ENCODE measurements at places on chromosomes 7 and 10.

DNA sequence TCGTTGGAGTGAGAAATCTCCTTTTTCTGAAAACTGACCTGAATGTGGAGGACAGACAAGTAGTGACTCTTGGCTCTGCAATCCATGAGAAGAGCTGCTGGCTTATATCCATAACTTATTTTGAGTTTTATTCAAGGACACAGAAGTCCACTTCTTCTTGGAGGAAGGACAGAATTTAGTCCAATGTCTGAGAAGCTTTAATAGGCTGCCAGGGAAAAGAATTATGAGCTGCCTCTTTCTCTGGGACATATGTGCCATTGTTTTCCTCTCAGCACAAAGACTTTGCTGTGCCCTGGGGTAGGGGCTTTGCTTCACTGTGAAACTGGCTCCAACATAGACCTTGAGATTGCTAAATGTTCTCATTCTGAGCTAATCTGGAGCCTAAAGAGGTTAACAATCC lies 20.5 kb upstream of the AOC1 start:
- no peak for DNase-seq

- no peak for DNase-seq
Measured at GRCh38 chr7:26510231-26510957, 218.7 kb downstream of the SNX10 start.

- DNase-seq = no peak
Measured at GRCh38 chr10:75525067-75525466, 93.6 kb downstream of the LRMDA start.

DNA sequence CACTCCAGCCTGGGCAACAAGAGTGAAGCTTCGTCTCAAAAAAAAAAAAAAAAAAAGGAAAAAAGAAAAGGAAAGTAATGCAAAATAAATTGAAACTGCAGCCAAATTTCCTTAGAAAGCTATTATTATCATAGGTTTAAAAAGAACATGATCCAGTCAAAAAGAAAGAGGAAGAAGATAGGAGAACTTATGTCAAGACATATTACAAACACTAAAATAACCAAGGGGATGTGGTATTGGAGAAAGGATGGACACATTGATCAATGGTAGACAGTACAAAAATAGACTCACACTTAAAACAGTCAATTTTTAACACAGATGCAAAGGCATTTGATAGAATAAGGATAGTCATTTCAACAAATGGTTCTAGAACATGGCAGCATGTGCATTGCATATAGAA lies 27.3 kb upstream of the PFKP start:
- no peak for DNase-seq

DNA sequence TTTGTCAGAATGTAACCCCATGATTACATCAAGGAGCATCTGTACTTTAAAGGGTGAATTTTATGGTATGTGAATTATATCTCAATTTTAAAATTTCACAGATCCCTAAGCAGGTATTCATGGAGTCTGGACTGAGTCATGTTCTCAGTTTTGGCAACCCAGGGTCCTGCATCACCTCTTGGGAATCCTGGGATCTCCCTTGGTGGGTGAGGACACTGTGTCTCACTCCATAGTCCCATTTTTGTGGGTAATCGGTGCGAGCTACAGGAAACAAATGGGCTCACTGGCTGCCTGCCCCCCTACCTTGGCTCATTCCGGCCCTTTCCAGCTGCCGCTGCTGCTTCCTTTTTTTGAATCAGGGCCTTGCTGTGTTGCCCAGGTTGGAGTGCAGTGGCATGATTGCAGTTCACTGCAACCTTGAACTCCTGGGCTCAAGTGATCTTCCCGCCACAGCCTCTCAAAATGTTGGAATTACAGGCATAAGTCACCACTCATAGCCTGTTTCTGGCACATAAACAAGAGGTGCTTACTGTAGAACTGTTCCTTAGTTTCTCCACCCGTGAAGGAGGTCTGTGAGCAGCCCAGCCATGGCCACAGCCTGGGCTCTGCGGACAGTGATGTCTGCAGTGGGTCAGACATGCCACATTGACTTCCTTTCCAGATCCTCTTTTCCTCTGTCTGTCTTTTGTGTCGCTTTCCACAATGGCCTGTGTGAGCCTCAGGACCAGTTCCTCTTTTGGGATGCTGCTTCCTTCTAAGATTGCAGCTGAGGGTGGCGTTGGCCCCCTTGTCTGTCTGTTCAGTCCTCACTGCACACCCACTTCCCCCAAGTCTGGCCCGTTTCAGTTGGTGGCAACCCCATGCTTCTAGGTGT lies 14.5 kb downstream of the PALD1 start:
- no peak for DNase-seq

DNA sequence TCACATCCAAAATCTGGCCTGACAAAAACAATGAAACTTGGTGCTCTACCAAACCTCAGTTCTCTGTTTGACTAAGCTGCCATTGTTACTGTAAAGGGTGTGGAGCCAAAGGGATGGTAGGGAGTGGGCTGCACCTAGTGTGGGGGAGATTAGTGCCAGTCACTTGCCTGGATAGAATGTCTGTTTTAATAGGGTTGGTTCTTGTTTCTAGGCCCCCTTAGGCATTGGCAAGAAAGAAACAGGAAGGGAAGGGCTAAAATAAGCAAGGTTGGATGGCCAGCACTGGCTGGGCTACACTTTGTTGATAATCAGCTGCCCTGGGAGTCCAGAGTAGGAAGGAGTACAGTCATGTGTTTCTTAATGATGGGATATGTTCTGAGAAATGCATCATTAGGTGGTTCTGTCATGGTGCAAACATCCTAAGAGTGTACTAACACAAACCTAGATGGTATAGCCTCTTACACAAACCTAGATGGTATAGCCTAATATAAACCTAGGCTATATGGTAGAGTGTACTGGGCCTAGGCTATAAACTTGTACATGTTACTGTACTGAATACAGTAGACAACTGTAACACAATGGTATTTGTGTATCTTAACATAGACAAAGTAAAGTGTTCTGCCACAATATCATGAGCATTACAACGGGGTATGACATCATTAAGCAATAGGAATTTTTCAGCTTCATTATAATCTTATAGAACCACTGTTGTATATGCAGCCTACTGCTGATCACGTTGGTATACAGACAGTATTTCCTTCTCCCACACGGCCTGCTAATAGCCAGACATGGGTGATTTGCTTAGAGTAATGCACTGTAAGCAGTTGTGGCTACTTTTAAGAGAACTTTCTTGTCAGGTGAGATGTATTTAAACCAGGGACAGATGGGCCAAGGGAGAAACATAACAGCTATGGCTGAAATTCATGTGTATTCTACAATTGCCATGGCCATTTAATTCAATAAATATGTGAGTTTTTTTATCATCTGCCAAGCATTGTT lies 15.4 kb downstream of the BBIP1 start:
- no peak for DNase-seq

DNA sequence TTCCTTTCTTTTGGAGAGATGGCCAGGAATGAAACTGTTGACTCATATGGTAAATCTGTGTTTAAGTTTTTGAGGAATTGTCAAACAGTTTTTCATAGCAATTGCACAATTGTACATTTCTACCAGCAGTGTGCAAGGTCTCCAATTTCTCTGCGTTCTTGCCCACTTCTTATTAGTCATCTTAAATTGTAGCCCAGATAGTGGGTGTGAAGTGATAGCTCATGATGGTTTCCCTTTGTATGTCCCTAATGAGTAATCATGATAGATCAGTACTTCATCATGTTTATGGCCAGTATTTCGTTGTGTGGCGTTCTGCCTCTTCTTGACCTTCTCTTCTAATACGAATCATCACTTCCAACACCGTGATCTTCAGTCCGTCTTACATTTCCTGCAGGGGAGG lies 136.3 kb downstream of the DOCK1 start:
- no peak for DNase-seq

GRCh38 chr10:65793738-65794425 lies 1132.0 kb upstream of the LRRTM3 start:
- no peak for DNase-seq

DNA sequence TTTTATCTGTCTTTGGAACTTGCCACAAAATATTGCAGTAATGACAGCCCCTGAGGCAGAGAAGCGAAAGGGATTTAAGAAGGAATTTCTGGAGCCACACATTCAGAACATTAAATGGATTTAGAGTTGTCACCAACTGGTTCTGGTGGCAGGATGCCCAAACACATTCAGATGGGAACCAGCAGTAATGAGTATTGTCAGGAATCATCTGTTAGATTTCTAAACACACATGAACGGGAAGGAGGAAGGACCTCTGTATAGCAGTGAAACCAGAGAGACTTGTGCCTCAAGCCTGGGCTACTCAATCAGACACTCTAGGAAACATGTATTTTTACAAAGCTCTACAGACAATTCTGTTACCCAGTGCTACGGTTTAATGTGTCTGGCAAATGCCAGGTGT lies 103.8 kb upstream of the CCNY start:
- no peak for DNase-seq

DNA sequence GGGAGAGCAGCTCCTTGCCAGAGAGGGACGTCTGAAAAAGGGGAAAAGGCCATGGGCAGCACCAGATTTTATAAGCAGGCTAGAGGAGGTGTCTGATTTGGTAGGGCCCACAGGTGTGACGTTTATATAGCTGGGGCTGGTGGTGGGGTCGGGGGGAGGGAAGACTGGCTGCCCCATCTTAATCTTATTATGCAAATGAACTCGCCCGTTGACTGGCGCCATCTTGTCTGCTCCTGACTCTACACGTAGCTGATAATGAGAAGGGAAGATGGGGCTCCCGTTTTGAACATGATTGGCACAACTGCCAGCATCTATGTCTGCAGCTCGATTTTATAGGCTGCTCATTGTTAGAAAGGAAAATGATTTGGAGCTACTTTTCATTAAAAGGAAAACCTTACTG lies 28.6 kb upstream of the CADPS2 start:
- no peak for DNase-seq

GRCh38 chr10:91357497-91357896 lies 52.6 kb upstream of the HECTD2 start:
- no peak for DNase-seq

DNA sequence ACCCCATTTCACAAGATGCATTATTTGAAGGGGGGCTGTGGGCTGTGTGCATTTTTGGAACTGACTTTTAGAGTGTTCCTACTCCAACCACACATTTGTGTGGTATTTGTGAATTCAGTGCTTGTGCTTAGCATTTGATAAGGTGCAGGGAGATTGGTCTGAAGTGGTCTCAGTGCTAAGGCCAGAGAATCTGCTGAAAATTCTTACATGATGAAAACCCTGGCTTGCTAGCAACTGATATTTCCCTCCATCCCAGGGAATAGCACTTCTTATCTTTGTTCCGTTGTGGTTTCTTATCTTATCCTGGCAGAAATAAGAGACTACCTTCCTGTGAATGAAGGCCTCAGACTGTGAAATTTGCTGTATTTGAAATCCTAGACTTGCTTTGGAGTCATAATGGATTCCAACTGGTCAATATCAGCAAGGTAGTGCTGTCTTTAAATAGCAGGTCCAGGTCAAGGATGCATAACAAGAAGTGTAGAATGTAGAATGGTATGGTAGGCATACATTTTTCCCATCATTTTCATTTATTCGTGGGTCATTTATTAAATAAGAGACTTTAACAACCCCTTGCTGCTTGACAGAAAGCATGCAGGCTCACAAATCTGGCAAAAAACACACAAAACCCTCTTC lies 986.9 kb downstream of the REEP3 start:
- DNase-seq = no peak

All from vagina (tissue), 2 donors.